Posterior cingulate gyrus (tissue), 11 donors: ENCODE measurements at places on chromosomes 4 and X.

- no peak for DNase-seq
Measured at GRCh38 chr4:73650250-73650649, 30.0 kb upstream of the RASSF6 start.

GRCh38 chr4:3415471-3416141, 26.2 kb upstream of the HGFAC start:
- DNase-seq: no peak

- DNase-seq: no peak
Measured at GRCh38 chr4:158934996-158935669, 166.3 kb downstream of the FNIP2 start.

DNA sequence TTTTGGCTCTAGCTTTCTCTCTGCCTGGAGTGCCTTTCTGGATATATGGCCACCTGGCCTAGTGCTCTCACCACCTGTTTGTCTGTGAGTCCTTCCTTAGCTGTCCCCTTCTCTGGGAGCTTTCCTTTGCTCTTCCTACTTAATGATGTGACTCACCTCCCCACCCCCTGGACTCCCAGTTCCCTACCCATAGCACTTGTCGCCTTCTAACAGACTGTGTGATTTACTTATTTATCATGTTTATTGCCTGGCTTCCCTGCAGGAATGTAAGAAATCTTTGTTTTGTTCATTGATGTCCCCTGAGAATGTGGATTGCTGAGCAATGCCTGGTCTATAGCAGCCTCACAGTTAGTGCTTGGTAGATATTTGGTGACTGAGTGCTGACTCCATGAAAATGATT, 18.9 kb downstream of the ADD1 start:
- DNase-seq: no peak

DNA sequence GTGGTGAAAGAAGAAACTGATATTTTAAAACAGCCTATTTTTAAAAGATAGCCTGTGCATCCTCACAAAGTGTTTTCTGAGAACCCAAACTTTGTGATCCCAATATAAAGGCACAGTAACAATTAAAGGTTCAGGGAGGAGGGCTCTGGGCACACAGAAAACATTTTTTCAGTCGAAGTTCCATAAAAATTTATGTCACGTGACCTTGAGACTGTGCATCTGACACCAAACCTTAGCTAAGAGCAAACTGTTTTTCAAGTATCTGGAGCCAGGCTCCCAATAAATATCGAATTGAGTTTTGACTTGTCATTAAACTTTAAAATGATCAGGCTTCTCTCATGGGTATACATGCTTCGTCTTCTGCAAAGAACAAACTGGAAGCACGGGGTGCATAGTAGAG, 177.9 kb downstream of the BEND2 start:
- no peak for DNase-seq

GRCh38 chr4:86302830-86303229, 57.0 kb downstream of the MAPK10 start:
- DNase-seq: no peak

DNA sequence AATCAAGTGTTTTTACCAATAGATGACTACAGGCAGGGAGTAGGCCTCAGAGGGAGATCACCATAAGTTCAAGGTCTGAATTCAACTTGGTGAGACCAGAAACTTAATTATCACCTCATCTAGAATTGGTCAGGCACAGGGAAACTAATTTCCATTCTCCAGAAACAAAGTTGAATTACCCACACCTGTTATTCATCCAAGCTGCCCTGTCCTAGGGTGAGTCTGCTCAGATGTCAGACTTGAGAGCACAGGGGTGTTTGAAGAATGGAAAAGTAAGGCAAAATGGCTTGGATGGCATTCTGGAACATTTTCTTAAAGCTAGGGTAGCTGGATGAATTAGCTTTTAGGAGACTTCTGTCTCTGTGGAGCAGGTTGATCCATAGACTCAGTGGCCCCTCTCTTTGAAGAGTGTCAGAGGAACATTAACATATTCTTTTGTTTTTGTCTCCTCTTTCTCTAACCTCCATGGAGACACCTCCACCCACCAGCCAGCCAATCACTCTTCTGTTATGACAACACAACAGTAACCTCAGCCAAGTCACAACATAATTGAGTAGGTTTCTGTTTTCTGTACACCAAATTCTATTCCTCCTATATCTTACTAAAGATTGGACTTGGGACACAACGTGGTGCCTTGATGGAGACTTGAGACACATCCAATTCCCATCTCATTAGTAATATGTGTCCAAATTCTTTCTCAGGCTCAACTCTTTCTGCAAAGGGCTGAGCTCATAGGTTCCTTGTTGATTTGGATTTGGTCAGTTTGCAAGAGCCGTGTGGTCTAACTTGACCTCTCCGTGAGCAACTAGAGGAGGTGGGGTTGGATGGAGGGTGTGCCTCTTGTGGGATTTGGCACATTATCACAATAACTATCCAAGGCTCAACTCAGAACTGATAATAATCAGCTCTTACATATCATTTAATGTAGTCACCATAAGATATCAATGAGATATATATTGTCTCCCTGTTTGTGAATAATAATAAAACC, 45.1 kb downstream of the VSIG4 start:
- DNase-seq: no peak

GRCh38 chrX:72142094-72142793, 10.5 kb upstream of the RTL5 start:
- no peak for DNase-seq

DNA sequence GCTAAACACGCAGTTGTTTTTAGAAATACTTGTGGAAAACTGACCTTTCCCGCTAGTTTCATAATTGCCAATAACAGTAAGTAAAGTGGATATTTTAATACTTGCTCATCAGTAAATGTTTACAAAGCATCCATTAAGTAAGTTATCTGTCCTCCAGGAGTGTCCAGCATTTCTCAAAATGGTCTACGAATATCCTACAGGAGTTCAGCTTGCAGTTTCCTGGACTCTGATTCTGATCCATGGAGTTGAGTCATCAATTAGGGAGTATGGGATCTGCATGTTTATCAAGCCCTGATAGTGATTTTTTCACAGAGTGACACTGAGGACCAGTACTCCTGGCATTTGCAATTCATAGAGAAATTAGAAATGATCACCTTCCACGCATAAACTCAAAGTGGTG, 325.2 kb upstream of the AADAT start:
- no peak for DNase-seq

DNA sequence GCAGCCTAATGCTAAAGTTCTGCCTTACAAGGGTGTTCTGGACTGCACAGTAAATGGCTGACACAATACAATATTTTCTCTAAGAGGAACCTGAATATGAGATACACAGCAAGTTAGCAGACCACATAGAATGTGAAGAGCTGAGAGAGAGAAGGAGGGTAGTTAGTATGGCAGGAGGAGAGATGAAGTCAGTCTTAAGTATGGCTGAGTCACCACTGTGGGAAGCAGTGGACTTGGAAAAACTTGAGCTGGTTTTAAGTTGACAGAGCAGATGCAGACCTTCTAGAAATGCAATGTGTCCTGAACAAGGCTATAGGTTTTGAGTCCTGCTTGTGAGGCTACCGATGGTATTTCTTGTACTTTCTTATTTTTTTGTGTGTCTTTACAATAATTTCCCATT, 172.5 kb downstream of the SH2D1A start:
- DNase-seq: no peak

DNA sequence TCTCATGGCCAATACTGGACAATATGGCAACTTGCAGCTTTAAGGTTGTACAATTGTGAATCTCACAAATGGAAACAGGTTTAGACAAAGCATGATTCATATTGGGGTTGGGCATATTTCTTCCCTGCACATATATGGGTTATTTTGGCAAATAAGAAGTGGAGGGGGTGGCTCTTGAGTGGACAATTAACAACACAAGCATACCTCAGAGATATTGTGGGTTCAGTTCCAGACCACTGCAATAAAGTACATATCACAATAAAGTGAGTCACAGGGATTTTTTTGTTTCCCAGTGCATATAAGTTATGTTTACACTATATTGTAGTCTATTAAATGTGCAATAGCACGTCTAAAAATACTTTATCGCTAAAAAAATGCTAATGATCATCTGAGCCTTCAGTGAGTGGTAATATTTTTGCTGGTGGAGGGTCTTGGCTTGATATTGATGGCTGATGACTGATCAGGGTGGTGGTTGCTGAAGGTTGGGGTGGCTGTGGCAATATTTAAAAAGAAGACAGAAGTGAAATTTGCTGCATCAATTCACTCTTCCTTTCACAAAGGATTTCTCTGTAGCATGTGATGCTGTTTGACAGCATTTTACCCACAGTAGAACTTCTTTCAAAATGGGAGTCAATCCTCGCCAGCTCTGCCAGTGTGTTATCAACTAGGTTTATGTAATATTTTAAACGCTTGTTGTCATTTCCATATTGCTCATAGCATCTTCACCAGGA, 50.5 kb upstream of the OGT start:
- DNase-seq: no peak

GRCh38 chr4:100989401-100989800, 357.9 kb downstream of the PPP3CA start:
- no peak for DNase-seq

DNA sequence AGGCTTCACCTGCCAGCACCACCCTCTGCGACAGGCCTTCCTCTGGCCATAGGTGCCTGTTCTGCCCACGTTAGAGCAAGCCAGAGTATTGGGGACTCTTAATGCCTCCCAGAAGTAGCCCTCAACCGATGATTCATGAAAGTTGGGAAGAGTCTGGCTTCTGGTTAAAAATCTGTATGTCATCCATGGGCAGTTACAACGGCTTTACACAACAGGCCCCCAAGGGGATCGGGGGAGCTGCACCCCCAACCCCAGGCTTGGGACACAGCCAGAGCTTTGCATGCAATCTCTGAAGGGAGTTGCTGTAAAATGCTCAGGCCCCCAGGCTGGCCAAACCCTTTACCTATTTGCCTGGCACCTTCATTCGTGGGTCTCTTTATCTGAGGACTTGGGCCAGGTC, 5.4 kb upstream of the CYTL1 start:
- DNase-seq: no peak

- no peak for DNase-seq
Measured at GRCh38 chr4:72814241-72814640, 245.2 kb upstream of the ADAMTS3 start.

DNA sequence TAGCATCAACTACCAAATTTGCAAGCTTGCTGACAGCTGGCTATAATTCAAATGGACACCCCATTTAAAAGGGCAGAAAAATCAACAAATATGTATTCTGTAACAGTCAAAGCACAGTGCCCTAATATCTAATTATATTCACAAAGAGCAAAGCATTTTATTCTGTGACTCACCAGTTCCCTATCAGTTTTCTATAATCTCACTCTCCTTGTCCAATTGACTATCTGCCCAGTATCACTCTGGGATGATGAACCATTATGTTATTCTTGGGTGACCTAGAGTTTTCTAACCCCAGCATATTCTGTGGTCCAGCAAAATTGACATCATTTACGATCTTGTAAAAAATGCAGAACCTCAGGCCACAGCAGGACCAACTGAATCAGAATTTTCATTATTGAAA, 82.0 kb upstream of the FREM3 start:
- no peak for DNase-seq

DNA sequence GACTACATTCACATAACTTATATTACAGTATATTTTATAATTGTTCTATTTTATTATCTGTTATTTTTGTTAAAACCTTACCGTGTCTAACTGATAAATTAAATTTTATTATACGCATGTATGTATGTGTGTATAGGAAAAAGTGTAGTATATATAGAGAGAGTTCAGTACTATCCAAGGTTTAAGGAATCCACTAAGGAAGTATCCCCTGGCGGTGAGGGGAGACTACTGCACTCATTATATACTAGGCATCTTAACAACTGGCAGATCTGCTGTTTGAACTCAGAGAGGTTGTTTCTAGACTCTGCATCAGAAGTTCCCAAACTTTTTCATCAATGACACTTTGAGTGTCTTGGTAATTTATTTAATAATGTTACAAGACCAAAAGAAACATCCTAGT, 70.9 kb downstream of the NDST4 start:
- no peak for DNase-seq

- DNase-seq: no peak
Measured at GRCh38 chrX:10597871-10598270, 22.5 kb downstream of the MID1 start.

DNA sequence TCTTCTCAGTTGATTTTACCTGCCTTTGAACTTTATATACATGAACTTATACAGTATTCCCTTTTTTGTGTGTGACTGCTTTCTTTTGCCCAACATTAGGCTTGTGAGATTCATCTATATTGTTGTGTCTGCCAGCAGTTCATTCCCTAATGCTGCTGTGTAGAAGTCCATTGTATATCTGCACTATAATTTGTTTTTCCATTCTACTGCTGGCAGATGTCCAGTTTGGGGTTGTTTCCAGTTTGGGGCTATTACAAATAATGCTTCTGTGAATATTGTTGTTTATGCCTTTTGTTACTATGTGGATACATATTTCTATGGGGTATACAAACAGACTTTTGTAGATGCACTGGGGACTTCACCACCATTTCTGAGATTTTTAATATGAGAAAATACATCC, 268.4 kb downstream of the DCTD start:
- no peak for DNase-seq

DNA sequence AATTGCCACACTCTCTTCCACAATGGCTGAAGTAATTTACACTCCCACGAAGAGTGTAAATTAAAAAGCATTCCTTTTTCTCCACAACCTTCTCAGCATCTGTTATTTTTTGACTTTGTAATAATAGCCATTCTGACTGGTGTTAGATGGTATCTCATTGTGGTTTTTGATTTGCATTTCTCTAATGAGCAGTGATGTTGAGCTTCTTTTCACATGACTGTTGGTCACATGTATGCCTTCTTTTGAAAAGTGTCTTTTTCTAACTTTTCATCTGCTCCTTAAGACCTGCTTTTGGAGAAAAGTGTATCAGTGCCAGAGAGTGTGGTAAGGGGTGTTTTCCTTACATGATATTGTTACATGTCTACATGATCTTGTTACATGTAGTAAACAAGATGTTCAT, 25.7 kb downstream of the GUCY1A1 start:
- no peak for DNase-seq

DNA sequence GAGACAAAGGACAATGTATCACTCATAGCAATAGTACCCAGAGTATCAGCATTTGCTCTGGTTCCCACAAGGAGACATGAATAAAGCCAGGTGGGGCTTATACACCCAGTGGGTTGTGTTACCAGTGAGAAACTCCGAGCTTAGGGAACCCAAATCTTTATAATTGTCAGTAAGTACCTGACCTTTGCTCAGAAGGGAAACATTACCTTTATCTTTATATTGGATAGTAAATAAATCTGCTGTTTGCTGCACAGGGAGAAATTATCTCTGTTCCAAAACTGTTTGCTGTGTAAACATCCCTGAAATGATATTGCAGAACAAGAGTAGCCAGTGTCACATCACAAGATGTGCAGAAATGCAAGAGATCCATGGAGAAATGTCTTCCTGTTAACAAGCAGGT, 12.1 kb upstream of the SLAIN2 start:
- DNase-seq: no peak

- no peak for DNase-seq
Measured at GRCh38 chr4:12703036-12703435, 781.1 kb downstream of the RAB28 start.
